Large intestine (tissue), 12 donors: ENCODE measurements at places on chromosomes 7 and 10. TPM values are rescaled to one million over a fixed set of nuclear protein-coding genes. Genes with fewer than 3 reads are reported as not detected.

DNA sequence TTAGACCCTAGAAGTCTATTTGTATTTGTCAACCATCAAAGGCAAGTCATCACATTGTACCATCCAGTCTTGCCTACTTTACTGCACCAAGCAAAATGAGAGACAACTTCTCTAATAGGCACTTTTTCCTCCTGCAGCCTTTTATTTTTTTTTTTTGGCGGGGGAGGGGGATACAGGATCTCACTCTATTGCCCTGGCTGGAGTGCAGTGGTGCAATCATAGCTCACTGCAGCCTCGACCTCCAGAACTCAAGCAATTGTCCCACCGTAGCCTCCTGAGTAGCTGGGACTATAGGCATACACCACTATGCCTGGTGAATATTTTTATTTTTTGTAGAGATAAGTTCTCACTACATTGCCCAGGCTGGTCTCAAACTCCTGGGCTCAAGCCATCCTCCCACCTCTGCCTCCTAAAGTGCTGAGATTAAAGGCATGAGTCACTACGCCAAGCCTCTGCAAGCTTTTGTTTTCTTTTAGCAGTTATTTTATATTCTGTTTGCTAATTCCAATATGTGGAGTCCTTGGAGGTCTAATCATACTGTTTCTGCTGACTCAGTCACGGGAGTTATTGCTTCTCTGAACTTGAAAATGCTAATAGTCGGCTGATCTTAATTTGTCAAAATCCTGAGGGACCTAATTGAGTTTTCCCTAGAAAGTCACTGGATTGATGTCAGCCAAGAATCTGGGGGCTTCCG lies 14.2 kb downstream of the KPNA7 start:
- no peak for DNase-seq
- H3K36me3 ChIP-seq = no peaks in the 10 kb centered on the region
- no peak overlapping the region for H3K4me3 ChIP-seq
- H3K4me1 ChIP-seq = no peaks in the 10 kb centered on the region
- H3K27ac ChIP-seq = no peak overlapping the region

- no peak for DNase-seq
- H3K27ac ChIP-seq = no peak overlapping the region
- peaks cover 13% of the 10 kb centered on the region for H3K4me1 ChIP-seq
- no peaks in the 10 kb centered on the region for H3K36me3 ChIP-seq
- peaks cover 99% of the 10 kb centered on the region for H3K27me3 ChIP-seq
These were observed 3.6 kb upstream of the HOXA11 start for GRCh38 chr7:27188386-27189294.

DNA sequence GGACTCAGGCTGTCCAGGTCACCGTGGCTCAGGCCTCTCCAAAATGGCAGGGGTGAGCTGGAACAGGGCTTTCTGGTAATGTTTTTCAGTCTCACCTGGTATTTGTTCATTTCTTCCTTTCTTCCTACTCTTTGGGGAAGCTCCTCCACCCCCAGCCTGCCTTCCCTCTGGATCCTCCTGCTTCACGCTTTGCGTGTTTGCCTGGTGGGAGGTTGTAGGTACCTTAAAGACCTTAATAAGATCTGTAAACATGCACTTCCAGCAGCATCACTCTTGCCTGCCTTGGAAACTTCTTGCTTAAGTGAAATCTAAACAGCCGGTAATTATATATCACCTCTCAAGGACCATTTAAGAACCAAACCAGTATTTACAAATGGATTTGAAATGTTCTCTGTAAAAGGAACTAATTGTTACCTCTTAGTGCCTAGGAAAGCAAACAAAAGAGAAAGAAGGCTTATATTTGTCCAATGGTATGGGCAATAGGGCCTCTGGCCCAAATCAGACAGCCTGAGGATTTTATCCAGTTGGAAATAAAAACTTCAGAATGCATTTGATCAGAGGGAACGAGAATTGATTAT lies 339.9 kb downstream of the CCSER2 start:
- no peaks in the 10 kb centered on the region for H3K4me1 ChIP-seq
- no peak for DNase-seq
- H3K27ac ChIP-seq = no peak overlapping the region
- no peak overlapping the region for H3K4me3 ChIP-seq
- no peaks in the 10 kb centered on the region for H3K36me3 ChIP-seq

GRCh38 chr10:106515206-106515790 lies 649.2 kb downstream of the SORCS1 start:
- H3K4me3 ChIP-seq = no peak overlapping the region
- no peaks in the 10 kb centered on the region for H3K4me1 ChIP-seq
- H3K27me3 ChIP-seq = no peaks in the 10 kb centered on the region
- no peak for DNase-seq
- H3K36me3 ChIP-seq = no peaks in the 10 kb centered on the region

Gene ACHE
- polyA plus RNA-seq = 7.4 TPM

GRCh38 chr10:118840071-118840775 lies 85.5 kb upstream of the CACUL1 start:
- no peaks in the 10 kb centered on the region for H3K27me3 ChIP-seq
- DNase-seq = no peak
- no peaks in the 10 kb centered on the region for H3K36me3 ChIP-seq
